ENCODE measurements at places on chromosomes 4 and X. TPM values are rescaled to one million over a fixed set of nuclear protein-coding genes. Genes with fewer than 3 reads are reported as not detected.

SPANXA2 gene
- not detected for total RNA-seq

ARAP2 gene
- not detected for total RNA-seq

RNF175 gene
- not detected for total RNA-seq

FRMD7 gene
- total RNA-seq, result not detected

ACSL1 gene
- total RNA-seq, result 83.0 TPM

LIMCH1 gene
- 6.9 TPM for total RNA-seq

DRP2 gene
- 3.1 TPM for total RNA-seq

BEX2 gene
- 0.57 TPM for total RNA-seq

AVPR2 gene
- total RNA-seq, result not detected

GAGE12G gene
- not detected for total RNA-seq

RGN gene
- total RNA-seq, result not detected

CCSER1 gene
- total RNA-seq, result not detected

FMR1NB gene
- not detected for total RNA-seq

YIPF7 gene
- total RNA-seq, result not detected

HS3ST1 gene
- under 0.01 TPM for total RNA-seq

GAGE12F gene
- not detected for total RNA-seq

- DNase-seq, result no peak
These were observed 222.4 kb downstream of the CRLF2 start for GRCh38 chrX:989959-990510.

- DNase-seq, result peak; percentile 13
These were observed 11.2 kb upstream of the PGRMC2 start for GRCh38 chr4:128298852-128299251.

DNA sequence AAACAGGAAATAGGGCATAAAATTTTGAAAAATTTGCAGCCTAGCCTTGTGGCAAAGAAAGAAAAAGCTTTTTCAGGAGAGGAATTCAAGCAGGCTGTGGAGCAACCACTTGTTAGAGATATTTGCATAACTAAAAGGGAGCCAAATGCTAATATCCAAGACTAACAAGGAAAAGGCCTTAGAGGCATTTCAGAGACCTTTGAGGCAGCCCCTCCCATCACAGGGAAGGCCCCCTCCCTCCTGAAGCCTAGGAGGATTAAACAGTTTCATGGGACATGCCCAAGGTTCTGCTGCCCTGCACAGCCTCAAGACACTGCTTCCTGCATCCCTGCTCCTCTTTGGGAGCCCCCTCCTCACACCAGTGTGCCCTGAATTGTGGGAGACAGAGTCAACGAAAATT, 275.4 kb upstream of the SFRP2 start:
- no peak for DNase-seq

- DNase-seq, result no peak
These were observed 215.8 kb upstream of the RASGEF1B start for GRCh38 chr4:81687471-81687870.

DNA sequence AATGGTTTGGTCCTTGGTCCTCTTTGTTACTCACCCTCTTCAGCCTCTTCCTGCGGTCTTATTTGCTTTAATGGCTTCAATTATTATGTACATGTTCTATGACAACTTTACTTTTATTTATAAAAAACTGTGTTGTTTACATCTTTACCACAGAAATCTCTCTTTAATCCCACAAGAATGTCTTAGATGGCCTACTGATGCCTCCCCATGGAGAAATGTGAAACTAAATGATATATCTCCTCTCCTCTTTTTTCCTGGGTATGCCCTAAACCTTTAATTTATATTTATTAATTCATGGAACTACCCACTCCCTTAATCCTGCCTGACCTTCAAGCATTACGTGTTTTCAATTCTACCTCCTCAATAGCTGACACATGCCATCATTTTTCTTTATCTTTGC, 573.2 kb downstream of the CENPC start:
- DNase-seq, result peak; percentile 23

DNA sequence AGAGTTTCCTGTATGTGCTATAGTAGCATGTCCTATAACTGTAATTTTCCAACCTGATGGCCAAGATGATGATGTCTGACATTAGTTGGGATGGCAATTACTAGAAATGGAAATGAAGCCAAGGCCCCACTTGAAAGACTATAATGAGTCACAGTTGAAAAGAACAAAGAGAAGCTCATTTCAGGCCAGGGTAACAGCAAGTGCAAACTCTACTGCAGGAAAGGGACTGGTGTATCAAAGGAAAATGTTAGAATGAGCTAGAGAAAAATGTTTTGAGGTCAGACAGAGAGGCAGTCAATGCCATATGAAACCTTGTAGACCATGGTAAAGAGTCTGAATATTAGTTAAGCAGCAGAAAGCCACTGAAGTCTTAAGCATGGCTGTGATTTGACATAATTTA, 146.2 kb upstream of the SH3RF1 start:
- DNase-seq, result no peak

DNA sequence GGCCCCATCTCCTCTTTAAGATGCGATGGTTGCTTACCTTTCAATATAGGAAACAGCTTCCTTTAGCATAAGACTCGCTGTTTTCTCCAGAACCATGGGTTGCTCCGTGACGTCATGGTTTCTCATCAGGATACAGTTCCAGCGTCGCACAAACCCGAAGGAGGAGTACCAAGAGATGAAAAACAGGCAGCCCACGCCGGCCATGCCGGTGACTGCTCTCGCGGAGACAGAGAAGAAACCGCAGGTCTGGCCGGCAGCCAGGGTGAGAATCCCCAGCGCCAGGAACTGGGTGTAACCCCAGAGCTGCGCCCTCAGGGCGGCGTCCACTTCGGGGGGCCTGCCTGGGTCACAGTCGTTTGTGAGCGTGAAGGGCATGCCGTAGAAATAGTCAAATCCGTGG, 11.4 kb downstream of the ARSD start:
- DNase-seq, result no peak

- peak; percentile 48 for DNase-seq
These were observed 128.6 kb downstream of the CHIC2 start for GRCh38 chr4:53935780-53936179.

DNA sequence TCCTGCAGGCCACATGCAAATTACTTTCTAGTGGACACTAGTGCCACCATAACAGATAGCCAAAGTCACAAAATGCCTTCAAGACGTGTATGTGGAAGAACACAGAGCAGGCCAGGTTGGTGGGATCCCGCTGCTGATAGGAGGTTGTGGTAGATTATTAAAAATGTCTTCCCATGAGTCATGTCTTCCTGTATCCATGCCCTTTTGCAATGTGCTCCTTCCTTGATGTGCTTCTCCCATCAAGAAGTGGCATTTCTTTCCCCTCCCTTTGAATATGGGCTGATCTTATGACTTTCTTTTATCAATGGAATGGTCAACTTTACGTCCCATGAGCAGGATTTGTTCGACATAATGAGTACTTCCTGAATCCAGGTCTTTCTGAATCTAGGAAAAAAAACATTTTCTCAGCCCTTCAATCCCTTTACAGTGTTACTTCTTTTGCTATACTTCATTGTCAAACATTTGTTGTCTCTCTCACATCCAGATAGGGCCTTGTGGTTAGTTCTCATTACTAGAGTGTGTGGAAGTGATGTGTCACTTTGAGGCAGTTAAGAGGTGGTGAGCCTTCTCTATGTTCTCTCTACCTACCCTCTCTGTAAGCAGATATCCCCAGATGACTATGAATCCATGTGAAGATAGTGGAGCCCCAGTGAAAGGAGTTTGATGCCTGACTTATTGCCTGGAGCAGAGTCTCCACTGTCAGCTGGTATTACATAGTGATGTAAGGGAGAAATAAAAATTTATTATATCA, 519.2 kb upstream of the DIPK2B start:
- peak; percentile 53 for DNase-seq

- no peak for DNase-seq
These were observed 139.2 kb downstream of the PALLD start for GRCh38 chr4:168636040-168636439.

DNA sequence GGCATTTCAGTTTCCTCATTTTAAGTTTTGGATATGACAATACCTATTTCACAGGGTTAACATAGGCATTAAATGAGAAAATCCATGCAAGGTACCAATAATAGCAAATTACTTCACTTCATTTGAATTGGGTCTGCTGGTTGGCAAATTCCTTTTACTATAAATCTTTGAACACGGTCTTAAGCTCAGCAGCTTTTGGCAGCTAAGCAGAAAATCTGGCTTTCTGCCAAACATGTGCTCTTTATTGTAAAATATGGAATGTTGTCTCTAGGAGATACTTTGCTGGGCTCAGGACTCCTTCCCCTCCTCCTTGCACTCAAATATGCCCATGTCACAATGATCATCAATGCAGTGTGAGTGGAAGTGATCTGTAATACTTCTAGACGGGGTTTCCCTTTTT, 16.8 kb upstream of the DMP1 start:
- DNase-seq, result peak; percentile 22

DNA sequence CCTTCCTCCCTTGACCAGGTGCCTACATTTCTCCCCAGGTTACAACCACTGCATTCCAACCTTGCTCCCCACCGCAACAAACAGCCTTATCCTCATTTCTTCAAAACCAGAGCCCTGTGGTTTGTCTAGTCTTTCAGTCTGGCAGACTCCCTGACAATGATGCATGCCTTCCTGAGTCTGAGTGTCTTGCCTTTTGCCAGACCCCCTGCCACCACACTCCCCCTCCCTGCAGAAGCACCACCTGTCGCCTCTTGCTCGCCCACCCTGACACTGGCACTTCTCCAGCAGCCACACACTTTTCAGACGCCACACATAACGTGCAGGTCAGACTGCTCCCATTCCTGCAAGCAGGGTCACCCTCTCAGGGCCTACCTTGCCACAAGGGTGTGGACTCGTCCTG, 349.2 kb upstream of the NOCT start:
- no peak for DNase-seq

- DNase-seq, result no peak
These were observed 186.7 kb downstream of the LARP7 start for GRCh38 chr4:112823606-112824005.

GRCh38 chr4:169418846-169419245, 148.1 kb upstream of the SH3RF1 start:
- DNase-seq, result no peak

GRCh38 chr4:33064238-33064637, 2344.1 kb downstream of the PCDH7 start:
- DNase-seq, result no peak

GRCh38 chrX:13685126-13685763, 3.7 kb upstream of the RAB9A start:
- peak; percentile 34 for DNase-seq

DNA sequence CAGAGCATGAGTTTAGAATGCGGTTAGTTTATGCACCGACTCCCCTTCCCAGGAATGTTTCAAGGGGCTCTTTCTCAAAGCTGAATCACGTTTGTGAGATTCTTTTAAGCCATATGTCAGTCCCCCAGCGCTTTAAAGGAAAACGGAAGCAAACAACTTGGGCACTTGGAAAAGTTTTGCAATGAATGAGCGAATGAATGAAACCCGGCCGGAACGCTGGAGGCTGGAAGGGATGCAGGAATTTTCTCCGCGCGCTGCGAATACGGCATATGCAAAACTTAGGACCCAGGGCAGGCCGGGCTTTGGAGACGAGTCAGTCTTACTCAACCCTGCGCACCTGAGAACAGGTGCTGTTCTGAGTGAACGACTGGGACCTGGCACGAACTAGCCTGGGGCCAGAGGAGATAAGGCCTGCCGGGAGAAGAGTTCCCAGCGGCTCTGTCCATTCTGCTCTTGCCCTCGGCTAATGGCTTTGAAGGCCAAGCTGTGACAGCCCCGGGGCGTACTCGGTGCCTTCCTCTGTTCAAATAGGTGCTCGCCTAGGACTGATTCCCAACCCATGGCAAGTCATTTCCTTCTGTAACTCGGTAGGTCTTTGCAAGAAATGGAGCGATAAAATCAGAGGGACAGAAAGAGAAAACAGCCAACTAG, 743 bp upstream of the NRK start:
- DNase-seq, result no peak

DNA sequence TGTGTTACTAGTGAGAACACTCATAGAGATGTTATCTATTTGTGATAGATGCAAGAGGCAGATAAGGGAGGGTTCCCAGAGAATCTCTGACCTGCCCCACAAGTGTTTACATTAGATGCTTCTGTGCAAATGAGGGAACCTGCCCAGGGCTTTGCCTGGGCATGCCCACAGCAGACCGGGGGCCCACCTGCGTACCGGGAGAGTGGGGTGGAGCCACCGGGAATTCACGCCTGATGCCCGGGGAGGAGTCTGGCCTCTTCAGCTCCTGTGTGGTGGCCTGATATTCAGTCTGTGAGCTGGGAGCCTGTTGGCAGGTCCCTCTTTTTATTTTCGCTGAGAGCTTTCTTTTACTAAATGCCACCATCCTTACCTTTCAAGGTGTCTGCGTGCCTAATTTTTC, 155.7 kb downstream of the SNCA start:
- DNase-seq, result no peak

All from LHCN-M2 (cell line).